CD4-positive, alpha-beta T cell (primary cell): ENCODE measurements at places on chromosomes 1 and 21.

DNA sequence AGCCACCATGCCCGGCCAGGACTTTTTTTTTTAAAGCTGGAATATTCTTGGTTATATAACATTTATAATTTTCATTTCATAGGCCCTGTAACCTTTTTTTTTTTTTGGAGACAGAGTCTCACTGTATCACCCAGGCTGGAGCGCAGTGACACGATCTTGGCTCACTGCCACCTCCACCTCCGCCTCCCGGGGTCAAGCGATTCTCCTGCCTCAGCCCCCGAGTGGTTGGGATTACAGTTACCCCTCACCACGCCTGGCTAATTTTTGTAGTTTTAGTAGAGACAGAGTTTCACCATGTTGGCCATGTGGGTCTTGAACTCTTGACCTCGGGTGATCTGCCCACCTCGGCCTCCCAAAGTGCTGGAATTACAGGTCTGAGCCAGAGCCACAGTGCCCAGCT is 12.6 kb downstream of the ZYG11B start:
- no peak for DNase-seq

GRCh38 chr1:105785021-105785420 is 1271.5 kb upstream of the PRMT6 start:
- no peak for DNase-seq

- no peak for DNase-seq
Measured at GRCh38 chr1:40977716-40978115, 1.8 kb upstream of the CTPS1 start.

- DNase-seq, result no peak
Measured at GRCh38 chr1:2962946-2963345, 58.3 kb upstream of the ACTRT2 start.

- DNase-seq, result no peak
Measured at GRCh38 chr1:238139713-238140112, 249.0 kb upstream of the ZP4 start.

DNA sequence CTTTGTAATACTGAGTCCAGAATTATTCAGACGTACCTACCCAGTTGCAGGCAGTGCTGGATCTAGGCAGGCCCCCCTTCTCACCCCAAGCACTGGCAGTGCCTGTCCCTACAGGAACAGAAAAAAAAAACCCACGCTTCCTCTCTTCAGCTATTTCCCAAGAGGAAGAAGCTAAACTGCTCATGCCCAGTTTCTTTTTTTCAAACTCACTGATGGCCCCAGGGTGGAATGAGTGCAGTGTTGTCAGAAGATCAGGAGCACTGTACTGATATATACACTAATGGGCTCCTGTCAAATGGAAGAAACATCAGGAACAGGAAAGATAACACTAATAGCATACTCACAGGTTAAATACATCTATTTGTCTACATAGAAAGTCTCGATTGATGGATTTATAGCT is 28.2 kb upstream of the DOCK7 start:
- no peak for DNase-seq

- DNase-seq, result no peak
Measured at GRCh38 chr1:203268901-203269653, 36.2 kb upstream of the BTG2 start.

GRCh38 chr1:11703357-11704193 is 12.1 kb downstream of the DRAXIN start:
- DNase-seq, result no peak

GRCh38 chr1:6738987-6739676 is 37.5 kb upstream of the DNAJC11 start:
- no peak for DNase-seq

DNA sequence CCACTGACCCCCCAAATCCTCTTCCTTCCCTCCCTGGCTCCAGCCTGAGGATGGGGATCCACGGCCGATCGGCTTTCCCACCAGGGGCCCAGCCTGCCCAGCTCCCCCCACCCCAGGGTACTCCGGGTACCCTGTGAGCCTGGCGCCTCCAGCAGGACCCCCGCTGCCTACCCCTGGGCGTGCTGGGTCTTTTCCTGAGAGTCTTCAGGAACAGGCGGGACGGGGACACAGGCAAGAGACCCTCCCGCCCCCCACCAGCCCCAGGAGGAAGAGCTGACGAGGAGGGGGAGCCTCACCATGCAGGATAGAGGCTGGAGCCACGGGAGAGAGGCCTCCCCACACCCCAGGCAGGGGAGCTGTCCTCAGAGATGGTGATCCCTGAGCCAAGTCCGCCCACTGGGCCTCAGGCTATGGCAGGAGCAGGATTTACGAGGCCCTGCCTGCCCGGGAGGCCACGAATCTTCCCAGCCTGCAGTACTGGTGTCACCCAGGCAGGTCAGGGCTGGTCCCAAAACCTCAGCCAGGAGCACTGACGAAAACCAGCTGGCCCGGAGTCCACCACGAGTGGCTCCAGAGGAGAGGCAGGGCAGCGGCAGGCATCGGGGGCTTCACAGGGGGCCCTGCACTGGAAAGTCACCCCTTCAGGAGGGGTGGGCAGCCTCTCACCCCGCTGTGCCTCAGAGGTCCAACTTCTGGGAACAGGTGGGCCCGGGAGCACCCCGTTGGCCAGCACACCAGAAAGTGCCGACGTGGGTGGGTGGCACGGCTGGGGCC is 58.0 kb downstream of the MEGF6 start:
- DNase-seq, result no peak

DNA sequence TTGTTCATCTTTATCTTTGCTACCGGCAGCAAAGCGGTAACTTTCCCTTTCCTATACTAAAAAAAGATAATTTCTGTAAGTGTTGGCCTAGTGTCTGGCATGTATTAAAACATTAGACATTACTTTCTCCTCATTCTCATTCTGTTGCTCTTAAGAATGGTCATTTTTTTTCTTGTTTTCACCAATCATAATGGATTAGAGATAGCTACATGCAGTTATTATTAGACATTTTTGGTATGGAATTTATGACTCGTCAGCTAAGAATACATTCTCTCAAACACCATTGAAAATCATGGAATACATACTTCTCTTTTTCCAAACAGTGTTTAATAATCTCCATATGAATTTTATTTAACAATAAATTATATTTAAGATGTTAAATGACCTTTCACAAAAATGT is 1154.6 kb downstream of the BRINP3 start:
- no peak for DNase-seq

DNA sequence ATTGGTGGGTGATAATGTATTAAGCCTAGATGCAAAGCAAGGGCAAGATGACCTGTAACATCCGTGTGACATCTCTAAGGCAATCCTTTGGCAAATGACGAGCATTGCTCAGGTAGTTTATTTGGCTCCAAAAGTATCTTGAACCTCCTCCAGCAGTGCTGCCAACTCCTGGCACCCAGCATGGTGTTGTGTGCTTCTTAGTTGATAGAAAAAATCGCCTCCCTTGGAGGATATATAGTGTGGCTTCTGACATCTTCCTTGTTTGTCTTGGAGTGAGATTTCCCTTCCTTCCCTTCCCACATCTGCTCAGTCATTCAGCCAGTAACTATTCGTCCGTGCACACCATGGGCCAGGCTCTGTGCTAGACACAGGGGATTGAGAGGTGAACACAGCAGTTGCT is 121.8 kb downstream of the TOMM20 start:
- DNase-seq, result no peak

- DNase-seq, result peak; percentile 39
Measured at GRCh38 chr1:19661721-19662228, 2.9 kb upstream of the HTR6 start.

DNA sequence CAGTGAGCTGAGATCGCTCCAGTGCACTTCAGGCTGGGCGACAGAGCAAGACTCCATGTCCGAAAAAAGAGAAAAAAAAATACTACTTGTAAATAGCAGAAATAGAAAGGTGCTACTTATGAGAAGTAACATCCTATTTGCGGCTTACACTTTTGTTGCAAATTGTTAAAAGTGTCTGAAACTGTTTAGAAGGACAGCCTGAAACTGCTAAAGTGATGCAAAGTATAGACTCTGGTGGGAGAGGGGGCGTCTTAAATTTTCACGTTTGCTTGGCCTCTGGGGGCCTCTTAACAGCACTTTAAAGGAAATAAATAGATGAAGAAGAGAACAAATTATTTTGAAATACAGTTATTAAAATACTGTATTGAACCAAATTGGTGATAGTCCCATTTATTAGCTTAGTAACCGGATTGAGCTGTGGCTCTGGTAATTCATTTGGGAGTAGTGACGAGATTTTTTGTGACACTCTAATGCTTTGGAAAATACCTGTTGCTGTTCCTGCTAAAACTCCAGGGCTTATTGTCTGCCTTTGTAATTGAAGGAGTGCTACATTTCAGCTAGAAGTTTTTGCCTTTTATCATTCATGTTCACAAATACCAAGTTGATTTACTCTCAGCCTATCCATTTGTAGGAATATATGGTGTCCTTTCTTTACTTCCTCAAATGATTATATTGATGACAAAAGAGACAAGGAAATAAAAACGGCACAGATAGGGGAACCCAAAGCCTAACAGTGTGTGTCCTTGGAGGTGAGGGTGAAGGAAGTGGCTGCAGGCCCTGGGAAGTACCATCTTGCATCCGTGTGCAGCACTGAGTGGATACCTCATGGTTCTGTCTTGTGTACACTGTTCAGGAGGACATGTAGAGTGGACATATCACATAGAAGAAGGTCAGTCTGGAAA is 6.2 kb downstream of the PKNOX1 start:
- DNase-seq, result no peak

- no peak for DNase-seq
Measured at GRCh38 chr1:67575861-67576260, 109.1 kb upstream of the GADD45A start.

GRCh38 chr1:207645635-207646081 is 725 bp downstream of the CR1L start:
- DNase-seq, result no peak

GRCh38 chr1:156176610-156177210 is 17.2 kb upstream of the SLC25A44 start:
- no peak for DNase-seq

DNA sequence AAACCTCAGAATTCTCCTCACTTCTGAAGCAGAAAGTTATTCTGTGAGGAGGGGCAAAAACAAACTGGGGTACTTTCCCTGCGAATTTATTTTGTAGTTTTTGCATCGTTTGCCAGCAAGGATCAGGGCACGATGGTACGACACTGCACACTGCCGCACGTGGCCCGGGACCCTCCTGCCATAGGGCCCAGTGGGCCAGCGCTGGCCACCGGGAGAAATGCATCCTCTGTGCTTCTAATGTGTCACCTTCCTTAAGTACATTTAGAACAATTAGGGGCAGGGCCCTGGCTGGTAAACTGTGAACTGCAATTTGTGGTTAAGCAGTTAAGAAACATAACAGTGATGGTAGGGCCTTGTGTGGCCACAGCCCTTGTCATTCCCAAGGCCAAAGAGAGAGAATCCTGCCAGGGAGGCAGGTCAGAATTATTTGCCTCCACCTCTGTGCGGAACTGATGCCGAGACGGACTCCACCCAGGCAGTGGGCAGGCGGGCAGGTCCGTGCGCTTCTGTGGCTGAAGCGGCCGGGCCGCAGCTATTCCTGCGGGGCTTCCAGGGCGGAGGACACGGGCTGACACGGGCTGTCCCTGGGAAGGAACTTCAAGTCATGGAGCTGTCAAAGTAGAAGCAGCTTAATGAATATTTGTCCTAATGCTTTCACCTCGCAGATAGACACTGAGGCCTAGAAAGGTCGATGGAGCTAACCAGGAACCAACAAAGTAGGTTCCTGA is 12.5 kb downstream of the GPR137B start:
- DNase-seq, result no peak

- no peak for DNase-seq
Measured at GRCh38 chr1:8443558-8444194, 125.8 kb downstream of the SLC45A1 start.

- no peak for DNase-seq
Measured at GRCh38 chr1:162908236-162908635, 47.3 kb upstream of the CCDC190 start.

GRCh38 chr21:33139084-33139483 is 69.1 kb downstream of the OLIG1 start:
- DNase-seq, result no peak

DNA sequence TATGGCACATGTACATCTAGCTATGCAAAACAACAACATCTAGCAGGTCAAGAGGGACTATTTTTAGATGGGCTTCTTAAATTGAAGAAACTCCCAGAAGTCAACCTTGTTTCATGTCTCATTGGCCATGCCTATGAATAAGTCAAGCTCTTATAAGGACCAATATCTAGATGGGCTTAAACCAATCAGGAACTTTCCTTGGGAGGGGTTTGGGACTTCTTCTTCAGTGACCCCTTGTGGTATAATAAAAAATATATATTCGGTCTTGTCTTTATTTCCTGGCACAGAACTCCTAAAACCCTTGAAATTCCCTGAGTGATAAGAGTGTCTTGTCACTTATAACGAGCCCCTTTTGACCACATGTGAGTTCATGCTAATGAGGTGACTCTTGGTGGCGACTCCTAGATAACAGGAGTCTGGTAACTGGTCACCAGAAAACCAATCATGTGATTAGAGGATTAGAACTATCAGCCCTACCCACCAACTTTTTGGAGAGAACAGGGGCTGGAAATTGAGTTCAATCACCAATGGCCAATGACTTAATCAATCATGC is 218.3 kb downstream of the HHIPL2 start:
- no peak for DNase-seq

DNA sequence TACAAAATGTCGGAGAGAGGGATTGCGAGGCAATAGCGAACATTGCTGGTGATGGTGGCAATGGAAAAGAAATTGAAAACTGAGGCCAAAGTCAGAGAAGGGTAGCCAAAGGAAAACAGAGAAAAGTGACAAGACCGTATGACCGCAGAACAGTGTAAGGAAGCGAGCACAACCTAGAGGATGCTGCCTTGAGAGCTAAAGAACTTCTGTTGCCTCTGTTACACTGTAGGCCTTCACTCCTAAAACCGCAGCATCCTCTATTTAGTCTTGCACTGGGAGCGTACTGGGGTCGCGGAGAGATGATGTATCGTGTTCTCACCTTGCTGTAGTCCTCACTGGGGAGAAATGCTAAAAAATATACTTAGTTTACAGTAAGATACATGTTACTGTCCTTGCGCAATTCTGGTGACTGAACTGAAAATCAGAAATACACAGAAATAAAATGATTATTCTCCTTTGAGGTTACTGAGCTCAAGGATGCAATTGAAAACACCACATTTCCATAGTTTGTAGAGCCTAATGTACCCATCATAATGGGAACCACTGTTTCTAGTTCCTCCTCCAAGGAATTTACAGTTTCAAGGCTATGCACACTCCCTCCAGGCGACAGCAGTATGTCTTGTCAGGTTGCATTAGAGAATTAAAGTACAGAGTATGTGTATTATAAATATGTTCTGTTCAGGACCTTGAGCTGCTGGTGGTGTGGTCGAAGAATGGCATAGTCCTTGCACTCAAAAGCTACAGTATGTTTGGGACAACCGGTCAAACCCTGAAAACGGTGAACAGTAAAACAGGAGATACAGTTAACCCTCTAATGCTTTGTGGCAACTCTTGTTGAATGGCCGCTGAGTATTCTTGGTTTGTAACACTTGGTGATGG is 1.3 kb downstream of the NEK7 start:
- DNase-seq, result peak; percentile 61

GRCh38 chr1:11294951-11295350 is 22.0 kb downstream of the UBIAD1 start:
- DNase-seq, result no peak

GRCh38 chr1:230394741-230395140 is 31.4 kb downstream of the PGBD5 start:
- no peak for DNase-seq

GRCh38 chr1:157418659-157419058 is 133.7 kb downstream of the FCRL5 start:
- DNase-seq, result no peak

GRCh38 chr1:220817907-220818306 is 31.2 kb downstream of the MTARC1 start:
- DNase-seq, result no peak
